Effector memory CD4-positive, alpha-beta T cell (primary cell): ENCODE measurements at places on chromosomes 11 and 22.

DNA sequence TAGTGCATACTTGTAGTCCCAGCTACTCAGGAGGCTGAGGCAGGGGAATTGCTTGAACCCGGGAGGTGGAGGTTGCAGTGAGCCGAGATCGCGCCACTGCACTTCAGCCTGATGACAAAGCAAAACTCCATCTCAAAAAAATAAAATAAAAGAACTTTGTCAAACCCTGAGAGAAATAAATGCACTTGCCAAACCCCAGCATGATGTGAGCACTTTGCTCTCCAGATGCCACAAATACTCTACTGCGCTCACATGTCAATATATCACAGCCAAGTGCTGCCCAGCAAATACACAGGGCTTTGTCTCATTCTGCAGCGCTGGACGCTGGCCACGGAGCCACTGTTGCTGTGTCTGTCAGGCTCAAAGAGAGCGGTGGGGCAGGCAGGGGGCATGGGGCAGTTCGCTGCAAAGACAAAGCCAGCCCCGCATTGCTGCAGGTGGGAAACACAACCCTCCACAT, 45.1 kb downstream of the AHNAK start:
- no peak for DNase-seq

GRCh38 chr22:27129266-27129665, 471.9 kb downstream of the MIAT start:
- DNase-seq = no peak

DNA sequence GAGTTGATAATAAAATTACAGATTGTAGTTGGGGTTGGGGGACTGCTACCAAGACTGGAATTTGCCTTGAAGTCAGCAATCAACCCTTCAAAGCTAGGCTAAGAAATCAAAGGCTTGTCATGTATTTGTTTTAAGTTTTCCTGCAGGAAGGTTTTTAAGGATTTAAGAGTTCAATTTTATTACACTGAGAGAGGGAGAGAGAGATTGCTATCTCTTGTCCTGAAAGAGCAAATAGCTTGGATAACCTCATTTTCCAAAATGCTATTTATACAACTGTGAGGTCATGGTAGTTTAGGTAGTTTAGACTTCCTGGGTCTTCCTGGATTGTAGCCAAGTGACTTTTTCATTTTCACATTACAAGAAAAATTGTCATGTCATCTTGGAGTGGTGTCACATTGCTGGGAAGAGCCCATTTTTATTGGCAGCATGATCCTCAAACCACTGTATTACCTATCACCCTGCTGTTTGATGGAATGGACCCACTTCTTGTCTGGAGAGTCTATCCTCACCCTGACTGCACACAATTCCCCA, 10.1 kb upstream of the PRSS23 start:
- no peak for DNase-seq

DNA sequence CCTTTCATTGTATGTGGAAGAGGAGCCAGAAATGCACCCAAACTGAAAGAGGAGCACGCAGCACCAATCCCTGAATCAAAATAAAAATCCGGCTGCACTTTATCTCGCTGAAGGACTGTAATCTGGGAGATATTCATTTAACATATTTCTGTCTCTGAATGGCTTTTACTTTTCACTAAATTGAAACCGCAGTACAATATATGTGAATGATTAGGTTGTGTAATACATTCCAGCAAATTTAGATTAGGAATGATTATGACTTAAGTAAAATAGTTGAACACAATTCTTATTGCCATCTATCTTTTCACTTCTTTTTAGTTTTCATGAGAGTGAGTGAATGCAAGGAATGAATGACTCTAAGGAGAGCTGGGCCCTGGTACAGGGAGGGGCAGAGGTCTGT, 232.1 kb downstream of the ST3GAL4 start:
- DNase-seq = no peak

- DNase-seq = no peak
Measured at GRCh38 chr11:133350045-133350444, 182.3 kb downstream of the OPCML start.

- DNase-seq = no peak
Measured at GRCh38 chr11:112715056-112715455, 246.2 kb upstream of the NCAM1 start.

DNA sequence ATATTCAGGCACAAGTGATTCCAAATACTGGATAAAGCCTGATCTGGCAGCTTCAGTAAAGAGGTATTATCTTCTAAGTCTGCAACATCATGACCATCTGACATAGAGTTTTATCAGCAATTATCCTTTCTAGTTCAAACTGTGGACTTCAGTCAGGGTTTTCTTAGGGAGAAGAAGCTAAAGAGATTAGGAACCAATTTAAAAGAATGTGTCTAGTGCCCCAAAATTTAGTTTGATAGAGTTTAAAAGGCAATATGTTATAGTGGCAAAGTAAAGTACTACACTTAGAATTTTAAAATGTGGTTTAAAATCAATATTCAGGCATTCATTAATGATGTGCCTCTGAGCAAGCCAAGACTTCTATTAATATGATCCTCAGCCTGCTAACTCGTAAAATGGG, 5.4 kb downstream of the PAK1 start:
- DNase-seq = no peak

GRCh38 chr11:23079382-23079813, 219.1 kb upstream of the CCDC179 start:
- no peak for DNase-seq

DNA sequence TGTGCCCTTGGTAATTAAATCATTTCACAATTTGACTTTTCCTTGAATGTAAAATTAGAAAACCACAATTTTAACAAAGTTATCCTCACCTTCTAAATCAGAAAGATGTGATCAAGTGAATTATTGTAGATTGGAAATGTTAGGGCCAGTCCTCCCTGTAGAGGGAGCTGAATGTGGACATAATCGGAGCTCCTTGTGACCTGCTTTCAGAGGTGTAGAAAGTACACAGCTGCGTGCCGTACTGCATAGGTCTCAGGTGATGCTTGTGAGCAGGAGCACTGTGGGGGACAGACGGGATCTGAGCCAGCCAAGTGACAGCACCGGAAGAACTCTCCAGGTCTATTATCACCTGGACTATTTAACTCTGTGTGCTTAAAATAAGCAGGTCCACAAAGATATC, 338.0 kb downstream of the AASDHPPT start:
- DNase-seq = no peak

- no peak for DNase-seq
Measured at GRCh38 chr11:94885581-94885980, 87.8 kb downstream of the CWC15 start.
